ENCODE measurements at places on chromosomes 7 and 10.
A peak's percentile ranks its signal among the peaks of the same experiment; 100 is the strongest.

DNA sequence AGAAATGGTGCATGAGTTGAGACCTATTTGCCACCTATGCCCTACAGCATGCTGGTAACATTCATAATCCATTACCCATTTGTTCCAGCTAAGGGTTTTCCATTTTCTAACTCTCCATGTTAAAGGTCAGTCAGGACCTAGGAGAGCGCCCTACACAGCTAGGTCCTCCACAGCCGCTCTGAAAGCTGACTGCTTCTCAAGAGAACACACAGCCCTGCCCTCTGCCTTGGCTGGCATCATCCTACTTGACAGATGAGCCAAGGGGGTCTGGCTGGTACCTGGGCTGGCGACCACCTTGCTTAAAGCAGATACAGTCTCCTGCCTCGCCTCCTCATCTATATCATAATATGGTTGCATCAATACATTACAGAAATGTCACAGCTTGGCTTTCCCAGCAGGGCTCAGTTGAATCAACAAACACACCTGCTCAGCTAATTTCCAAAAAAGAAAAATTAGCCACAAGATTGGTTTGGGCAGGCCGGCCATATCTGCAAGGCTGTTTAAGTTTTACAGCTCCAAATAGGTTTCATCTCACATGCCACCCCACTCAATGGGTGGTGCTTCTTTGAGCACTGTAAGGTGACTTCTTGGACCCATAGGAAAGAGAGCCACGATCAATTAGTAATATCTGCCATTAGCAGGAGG, 17.3 kb downstream of the TLL2 start:
- DNase-seq = no peak

DNA sequence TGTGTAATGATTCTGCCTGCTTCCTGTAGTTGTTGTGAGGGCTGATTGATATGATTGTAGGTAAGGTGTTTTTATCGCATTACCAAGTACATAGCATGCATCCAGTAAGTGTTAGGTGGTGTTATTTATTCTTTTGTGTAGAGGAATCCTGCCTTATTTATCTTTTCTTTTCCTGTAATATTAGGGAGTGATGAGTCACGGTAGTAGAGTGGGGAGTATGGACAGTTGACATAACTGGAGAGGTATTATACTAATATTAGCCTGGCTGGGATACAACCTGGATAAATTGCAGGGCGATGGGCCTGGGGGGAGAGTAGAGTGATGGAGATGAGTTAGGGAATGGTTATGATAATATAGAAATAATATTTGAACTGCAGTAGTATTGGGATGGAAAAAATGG, 9.8 kb downstream of the SDK1 start:
- DNase-seq = no peak

- no peak for DNase-seq
Observed at GRCh38 chr10:76022366-76022765, 590.9 kb downstream of the LRMDA start.

DNA sequence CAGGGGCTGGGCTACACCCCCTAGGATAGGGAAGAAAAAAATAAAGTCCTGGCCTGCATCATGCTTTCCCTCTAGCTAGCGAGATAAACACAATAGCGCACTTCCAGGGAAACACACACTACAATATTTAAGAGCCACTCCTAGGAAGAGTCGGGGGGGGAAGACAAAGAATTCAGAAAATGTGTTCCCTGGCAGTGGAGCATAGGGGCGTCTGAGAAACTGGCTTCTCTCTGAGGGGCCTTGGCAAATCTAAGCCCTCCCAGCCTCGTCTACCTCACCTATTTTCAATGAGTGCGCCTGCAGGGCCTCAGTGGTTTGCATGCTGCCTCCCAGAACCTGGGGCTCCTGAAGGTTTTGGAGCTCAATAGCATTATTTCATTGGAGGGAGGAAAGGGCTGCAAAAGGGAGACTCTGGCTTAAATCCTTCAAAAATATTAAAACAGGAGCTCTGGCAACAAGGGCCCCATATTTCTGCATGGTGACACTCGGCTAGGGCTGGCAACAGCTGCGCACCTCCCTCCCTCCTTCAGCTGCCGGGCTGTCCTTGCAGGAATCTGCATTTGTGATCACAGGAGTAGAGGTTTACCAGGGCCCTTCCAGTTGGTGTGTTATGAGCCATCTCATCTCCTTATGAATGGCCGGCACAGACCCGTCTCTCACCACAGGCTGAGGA, 10.8 kb downstream of the ANXA11 start:
- DNase-seq = no peak

DNA sequence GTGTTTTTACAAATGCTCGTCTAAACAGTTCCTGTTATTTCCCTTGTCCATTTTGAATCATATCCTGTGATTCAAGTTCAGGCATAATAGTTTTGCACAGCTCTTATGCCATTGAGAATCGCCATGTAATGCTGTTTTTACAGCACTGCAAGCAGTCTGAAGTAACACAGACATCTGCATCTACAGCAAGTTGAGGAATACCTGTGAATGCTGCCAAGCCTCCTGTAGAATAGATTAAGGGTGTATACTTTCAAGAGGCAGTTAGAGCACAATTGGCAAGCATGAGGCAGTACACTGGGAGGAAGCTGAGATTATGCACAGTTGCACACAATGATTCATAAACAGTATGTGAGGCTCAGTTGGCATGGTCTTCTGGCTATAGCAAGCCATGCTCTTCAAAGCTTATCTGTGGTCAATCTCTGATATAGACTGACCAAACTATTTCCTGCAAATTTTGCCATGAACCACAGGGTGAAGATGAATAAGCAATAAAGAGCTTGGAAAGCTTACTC, 121.9 kb upstream of the AKR1E2 start:
- no peak for DNase-seq

- no peak for DNase-seq
Observed at GRCh38 chr7:158447151-158447505, 140.5 kb downstream of the PTPRN2 start.

DNA sequence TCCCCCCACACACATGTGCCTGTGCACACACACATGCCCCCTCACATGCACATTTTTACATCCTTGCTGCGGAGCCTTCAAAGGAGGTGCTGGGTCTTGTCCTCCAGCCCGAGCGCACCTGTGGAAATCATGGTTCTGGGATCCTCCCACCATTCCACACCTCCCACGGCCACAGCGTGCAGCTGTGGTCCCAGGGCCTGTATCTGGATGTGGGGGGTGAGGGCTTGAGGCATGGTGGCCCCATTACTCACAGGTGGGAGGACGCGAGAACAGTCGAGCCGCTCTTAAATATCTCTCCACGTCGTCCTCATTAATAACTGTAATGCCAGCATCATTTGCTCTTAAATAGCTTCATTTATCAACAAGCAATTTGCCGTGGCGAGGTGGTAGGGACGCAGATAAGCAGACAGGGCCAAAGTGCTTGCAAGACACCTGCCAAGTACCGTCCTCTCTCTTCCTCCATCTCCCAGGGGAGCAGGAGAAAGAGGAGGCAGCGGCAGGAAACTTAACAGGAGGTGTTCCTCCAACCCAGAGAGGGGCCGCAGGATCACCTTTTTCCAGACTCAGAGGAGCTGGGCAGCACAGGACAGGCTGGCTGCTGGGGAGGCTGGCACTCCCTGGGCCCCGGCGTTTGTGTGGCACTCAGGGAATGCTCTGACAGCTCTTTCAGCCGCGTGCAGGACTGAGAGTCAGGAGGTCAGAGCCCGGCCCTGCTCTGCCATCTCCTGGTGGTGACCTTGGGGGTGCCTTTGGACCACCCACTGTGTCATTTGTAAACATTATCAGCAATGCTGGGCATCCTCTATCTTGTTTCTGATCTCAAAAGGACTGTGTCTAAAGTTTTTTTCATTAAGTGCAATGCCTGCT, 87.4 kb downstream of the CDH23 start:
- no peak for DNase-seq

GRCh38 chr10:27578316-27578715, 74.2 kb downstream of the RAB18 start:
- DNase-seq = no peak

GRCh38 chr10:7090529-7090928, 320.3 kb downstream of the SFMBT2 start:
- no peak for DNase-seq

GRCh38 chr10:36209480-36209879, 567.4 kb upstream of the FZD8 start:
- no peak for DNase-seq

GRCh38 chr7:148035950-148036349, 554.6 kb upstream of the C7orf33 start:
- DNase-seq = no peak

GRCh38 chr10:15482156-15482555, 111.1 kb upstream of the FAM171A1 start:
- DNase-seq = no peak

- DNase-seq = no peak
Observed at GRCh38 chr10:10685566-10685965, 332.1 kb upstream of the CELF2 start.

- no peak for DNase-seq
Observed at GRCh38 chr10:129547608-129548007, 80.6 kb downstream of the MGMT start.

DNA sequence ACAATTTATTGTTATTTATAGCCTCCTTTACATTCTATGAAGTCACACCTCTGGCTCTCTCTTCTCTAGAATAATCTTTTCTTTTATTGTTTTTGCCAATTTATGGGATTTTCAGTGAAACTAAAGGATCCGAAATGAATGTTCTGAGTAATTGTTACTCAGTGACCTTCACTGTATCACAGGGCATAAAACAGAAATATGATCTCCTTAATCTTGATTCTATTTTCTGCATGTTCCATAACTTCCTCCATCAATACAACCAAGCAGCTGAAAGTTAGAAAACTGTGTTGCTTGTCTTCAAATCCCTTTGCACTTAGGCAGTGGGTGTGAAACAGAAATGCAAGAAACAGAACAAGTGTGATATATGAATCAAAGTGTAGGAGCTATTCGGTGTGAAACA, 57.4 kb upstream of the FERD3L start:
- DNase-seq = no peak

- no peak for DNase-seq
Observed at GRCh38 chr7:45980181-45980905, 59.3 kb upstream of the IGFBP3 start.

- DNase-seq = no peak
Observed at GRCh38 chr7:77309714-77310220, 106.4 kb downstream of the GSAP start.

- no peak for DNase-seq
Observed at GRCh38 chr10:49226594-49226993, 38.4 kb upstream of the TMEM273 start.

GRCh38 chr7:103995554-103995953, 6.1 kb upstream of the RELN start:
- DNase-seq = no peak

GRCh38 chr7:26208040-26208439, 6.5 kb downstream of the CBX3 start:
- DNase-seq = no peak

- DNase-seq = no peak
Observed at GRCh38 chr10:95646160-95646559, 10.4 kb downstream of the ALDH18A1 start.

DNA sequence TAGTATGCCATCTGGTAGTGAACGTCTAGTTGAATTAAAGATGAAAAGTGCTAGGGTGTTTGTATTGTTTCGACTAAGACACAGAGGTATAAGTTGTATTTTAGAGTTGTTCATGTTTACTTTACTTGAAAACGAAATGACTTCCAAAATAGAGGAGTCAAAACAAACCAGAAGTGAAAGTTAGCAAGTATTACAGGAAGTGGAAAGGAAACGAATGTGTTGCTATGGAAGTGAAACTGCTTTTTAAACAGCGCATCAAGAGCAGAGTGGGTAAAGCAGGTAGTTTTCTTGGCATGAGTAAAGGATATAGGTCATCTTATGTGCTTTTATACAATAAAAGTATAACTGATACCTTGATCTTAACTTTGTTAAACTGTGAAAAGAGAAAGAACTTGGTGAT, 20.0 kb upstream of the GALNTL5 start:
- no peak for DNase-seq

GRCh38 chr7:152674860-152675758, 832 bp downstream of the XRCC2 start:
- peak; percentile 58 for DNase-seq

GRCh38 chr7:49783446-49783845, 10.0 kb downstream of the VWC2 start:
- DNase-seq = no peak

GRCh38 chr10:6456067-6456466, 124.0 kb downstream of the PRKCQ start:
- DNase-seq = no peak

GRCh38 chr7:142542942-142543341, 206.3 kb upstream of the PRSS1 start:
- no peak for DNase-seq

DNA sequence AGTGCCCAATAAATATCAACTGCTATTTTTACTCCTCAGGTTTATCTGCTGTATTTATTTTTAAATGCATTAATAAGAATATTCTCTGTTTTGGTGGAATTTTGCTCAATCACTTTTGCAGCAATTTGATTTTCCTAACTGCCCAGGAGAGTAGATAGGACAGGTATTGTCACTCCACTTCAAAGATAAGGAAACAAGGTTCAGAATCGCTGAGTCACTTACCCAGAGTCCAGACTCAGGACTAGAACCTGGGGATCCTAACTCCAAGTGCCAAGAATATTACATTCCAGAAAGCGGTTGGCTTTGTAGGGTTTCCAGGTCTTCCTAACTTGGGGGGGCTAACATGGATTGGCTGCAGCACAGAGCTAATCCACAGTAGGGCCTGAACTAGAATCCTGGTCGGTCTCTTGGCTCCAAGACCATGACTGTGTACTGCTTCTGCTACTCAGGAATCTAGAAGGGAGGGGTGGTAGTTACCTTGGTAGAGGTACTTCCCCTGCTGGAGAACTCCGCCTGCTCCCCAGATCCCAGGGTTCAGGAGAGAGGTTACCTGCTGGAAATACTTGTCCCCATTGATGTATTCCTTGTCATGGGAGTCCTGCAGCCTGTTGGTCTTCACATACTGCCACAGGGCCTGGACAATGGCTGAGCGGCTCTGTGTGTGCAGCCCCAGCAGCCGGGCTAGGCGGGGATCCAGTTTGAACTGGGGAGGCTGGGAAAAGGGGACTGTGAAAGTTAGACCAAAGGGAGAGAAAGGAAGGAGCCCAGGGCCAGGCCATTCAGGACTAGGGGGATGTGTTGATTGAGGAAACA, 7.3 kb downstream of the SMARCD3 start:
- DNase-seq = no peak

DNA sequence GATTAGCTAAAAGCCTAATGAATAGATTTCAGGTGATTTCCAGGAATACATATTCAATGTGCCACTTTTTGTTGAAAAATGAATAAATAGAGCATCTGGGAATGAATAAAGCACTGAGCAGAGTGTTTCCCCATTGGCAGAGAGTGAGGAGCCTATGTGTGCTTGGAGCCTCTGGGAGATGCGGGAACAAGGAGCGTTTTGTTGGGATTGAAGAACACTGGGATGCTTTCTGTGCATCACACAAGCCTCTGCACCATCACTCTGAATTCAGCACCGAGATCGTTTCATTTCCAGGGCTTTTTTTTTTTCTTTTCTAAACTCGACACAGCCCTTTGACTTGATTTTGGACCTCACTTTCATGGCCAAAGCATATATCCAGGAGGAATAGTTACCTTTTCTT, 111.4 kb downstream of the BAMBI start:
- DNase-seq = no peak

DNA sequence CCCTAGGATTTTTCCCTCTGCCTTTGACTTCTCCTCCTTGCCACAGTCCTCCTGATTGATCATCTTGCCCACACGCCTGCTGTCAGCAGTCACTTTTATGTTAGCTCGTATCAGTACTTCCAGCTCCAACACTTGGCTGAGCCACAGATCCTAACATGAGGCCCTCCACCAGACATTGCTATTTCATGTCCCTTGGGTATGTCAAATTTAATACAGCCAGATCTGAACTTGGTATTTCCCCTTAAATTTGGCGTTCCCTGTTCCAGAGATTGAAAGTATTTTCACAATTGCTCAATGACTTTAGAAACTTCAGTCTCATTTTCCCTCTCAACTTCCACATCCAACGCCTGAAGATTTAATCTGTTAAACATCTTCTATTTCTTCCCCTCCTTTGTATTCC, 140.4 kb downstream of the RNLS start:
- DNase-seq = no peak
